ENCODE measurements at places on chromosomes 2 and 18. TPM values are rescaled to one million over a fixed set of nuclear protein-coding genes. Genes with fewer than 3 reads are reported as not detected.

DNA sequence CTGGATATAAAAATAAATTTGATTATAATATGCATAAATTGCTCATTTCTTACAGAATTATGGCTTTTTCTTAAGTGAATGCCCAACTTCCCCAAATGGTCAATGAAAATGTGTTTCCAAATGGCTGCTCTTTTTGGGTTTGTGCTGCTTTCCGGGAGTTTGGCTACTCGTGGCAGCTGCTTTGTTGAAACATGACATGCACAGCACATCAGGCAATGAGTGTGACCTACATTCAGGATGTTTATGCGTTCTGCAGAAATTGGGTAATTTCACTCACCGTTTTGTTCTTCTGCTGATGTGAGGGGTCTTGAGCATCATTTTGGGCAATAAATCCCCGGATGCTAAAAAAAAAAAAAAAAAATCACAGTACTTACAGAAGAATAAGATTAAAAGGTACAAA, 825.0 kb upstream of the KLHL29 start:
- DNase-seq = no peak

- peak; percentile 59 for DNase-seq
Measured at GRCh38 chr18:3454365-3455089, 4.6 kb downstream of the TGIF1 start.

PELI1 gene
- polyA plus RNA-seq = 23.8 TPM

- no peak for DNase-seq
Measured at GRCh38 chr18:70310560-70311320, 21.9 kb downstream of the SOCS6 start.

IL1RL2 gene
- not detected for polyA plus RNA-seq

DNA sequence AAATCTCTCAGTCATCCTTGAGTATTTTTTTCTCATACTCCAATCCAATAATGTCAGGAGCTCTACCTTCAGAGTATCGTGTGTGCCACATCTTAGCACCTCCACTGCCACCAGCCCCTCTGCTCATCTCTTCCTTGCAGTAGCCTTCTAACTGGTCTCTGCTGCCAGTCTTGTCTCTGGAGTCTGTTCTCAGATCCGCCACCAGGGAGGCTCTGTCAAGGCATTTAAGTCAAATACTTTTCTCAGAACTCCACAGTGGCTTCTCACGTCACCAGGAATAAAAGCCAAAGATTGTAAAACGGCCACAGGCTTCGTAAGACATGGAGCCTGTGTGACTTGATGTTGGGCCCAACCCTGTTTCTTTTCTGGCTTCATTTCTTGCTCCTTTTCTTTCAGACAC, 7.1 kb downstream of the UNC50 start:
- no peak for DNase-seq

HMSD gene
- not detected for polyA plus RNA-seq

DNA sequence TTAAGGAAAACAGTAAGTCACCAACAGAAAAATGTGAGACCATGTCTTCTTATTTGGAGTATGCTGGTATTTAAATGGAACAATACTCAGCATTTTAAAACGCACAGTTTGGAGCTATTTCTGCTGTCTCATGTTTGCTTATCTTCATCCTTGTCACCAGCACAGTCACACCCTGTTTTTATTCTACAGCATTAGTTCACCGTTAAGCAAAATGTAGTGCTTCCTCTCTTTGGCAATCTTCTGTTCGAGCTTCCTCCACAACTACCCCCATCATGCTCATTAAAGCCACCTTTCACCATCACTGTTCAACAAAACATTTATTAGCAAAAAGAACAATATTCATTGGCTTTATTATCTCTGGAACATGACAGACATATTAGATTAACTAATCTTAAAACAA, 64.0 kb downstream of the SLC40A1 start:
- no peak for DNase-seq

DNA sequence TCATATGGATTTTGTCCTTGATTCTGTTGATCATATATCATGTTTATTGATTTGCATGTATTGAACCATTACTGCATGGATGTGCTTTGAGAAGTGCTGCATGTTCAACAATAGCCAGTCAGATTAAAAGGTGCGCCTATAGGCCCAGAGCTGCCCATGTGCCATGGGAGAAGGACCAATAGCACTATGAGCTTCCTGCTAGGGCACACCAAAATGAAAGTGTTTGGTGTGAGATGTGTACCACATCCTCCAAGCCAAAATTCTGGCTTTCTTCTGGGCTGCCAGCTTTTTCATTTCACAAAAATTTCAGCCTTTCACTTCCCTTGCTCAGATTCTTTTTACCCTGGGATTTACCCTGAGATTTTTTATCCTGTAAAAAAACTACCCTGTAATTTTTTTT, 34.8 kb upstream of the MMADHC start:
- DNase-seq = no peak

DNA sequence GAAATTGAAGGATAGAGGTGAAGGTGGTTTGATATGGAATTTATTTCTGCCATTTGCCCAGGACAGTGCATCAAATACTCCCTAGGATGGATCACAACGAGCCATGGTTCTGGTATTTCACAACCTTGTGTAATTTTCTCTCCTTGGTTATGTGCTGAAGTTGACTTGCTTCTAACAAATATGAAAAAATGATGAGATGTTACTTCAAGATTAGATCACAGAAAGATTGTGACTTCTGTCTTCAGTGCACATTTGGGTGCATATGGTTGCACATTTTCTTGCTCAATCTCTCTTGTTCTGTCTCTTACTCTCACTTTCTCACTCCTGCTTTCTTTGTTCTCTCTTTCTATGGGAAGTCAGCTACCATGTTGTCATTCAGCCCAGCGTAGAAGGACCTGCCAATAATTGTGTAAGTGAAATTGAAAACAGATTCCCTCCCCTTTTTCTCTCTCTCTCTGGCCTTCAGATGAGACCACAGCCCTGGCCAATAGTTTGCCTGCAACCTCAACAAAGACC, 104.6 kb upstream of the RMDN2 start:
- no peak for DNase-seq

- DNase-seq = no peak
Measured at GRCh38 chr2:72147303-72147971, at the start of gene CYP26B1. TSS of gene CYP26B1 (minus strand) at chr2:72147862. CDS start at chr2:72147834, 28 bp downstream.

GRCh38 chr2:44705876-44706480, 235.5 kb upstream of the SIX3 start:
- no peak for DNase-seq

ACKR3 gene
- polyA plus RNA-seq = 3.4 TPM

C2orf74 gene
- 26.0 TPM for polyA plus RNA-seq

SNTG2 gene
- 9.2 TPM for polyA plus RNA-seq

- no peak for DNase-seq
Measured at GRCh38 chr2:101609433-101609832, 88.1 kb upstream of the MAP4K4 start.

KCNG2 gene
- not detected for polyA plus RNA-seq

GRCh38 chr2:60337142-60337497, 216.3 kb downstream of the BCL11A start:
- peak; percentile 49 for DNase-seq

- no peak for DNase-seq
Measured at GRCh38 chr18:63974991-63975390, 5.1 kb downstream of the SERPINB8 start.

- no peak for DNase-seq
Measured at GRCh38 chr2:1350111-1350510, 63.2 kb upstream of the TPO start.

GRCh38 chr2:231228974-231229529, 30.6 kb downstream of the ARMC9 start:
- DNase-seq = no peak

DNA sequence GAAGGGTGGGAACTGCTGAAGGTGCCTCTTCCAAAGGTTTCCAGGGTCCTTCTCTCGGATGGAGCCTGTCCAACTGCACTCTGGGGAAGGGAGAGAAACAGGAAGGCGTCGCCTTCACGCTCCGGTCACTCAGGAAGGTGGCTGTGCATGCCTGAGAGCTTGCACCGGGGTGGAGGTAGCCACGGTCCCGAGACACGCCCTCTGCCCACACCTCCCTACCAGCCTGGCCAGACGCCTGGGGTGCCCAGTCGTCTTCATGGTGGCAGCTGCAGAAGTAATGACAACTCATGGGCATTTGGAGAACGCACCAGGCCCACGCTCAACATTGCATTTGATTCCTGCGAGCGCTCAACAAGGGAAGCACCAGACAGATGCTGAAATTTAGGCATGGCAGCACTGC, 59.9 kb downstream of the ADNP2 start:
- no peak for DNase-seq

GRCh38 chr2:210399440-210400041, 77.0 kb downstream of the LANCL1 start:
- no peak for DNase-seq

DNA sequence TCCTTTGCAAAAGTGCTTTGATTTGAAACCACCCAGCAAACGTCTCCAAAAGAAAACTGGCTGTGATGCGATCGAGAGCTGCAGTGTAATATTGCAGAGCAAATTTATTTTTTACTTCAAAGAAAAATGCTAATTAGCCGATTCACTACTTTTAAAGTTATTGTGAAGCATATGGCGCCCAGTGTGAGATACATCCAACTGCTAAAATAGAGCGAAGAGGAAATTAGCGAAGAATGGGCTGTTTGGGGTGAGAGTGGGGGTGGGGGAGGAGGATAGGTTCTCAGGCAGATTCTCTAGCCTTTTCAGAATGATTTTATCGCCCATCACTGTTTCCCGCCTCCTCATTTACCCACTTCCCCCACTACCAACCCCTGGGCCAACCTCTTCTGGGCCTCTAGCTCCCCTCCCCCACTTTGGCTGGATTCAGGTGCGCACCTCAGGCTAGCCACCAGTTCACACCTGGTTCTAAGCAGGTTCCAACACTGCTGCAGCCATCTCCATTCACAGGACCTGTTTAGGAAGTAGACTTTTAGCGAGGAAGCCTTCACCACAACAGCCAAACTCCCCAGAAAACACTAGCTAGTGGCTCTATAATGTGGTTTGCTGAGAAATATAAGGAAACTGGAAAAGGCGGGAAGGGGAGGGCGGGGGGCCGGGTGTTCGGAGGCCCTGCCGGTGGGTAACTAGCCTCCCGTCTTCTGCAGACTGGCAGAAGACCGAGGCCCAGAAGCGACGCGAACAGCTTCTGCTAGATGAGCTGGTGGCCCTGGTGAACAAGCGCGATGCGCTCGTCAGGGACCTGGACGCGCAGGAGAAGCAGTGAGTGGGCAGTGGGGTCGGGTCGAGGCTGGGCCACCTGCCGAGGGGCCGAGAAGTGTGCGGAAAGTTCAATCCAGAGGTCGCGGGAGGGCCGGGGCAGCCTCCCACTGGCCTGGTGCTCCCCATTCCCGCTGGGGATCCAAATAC, 6.0 kb upstream of the OTX1 start:
- no peak for DNase-seq

LINC00305 gene
- not detected for polyA plus RNA-seq

THSD7B gene
- polyA plus RNA-seq = not detected

GRCh38 chr2:26924731-26925099, 45.7 kb upstream of the MAPRE3 start:
- DNase-seq = no peak

DNA sequence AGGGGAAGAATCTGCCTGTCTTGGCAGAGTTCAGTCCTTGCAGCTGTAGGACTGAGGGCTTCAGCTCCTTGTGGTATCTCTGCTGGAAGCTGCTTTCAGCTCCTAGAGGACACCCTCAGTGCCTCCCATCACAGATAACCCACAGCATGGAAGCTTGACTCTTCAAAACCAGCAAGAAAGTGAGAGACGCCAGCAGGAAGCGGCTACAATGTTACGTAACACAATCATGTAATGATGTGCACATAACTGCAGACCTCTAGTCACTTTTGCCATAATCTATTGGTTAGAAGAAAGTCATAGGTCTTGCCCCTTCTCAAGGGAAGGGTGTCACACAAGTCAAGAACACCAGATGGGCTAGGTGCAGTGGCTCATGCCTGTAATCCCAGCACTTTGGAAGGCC, 69.1 kb upstream of the AFF3 start:
- DNase-seq = no peak

DNA sequence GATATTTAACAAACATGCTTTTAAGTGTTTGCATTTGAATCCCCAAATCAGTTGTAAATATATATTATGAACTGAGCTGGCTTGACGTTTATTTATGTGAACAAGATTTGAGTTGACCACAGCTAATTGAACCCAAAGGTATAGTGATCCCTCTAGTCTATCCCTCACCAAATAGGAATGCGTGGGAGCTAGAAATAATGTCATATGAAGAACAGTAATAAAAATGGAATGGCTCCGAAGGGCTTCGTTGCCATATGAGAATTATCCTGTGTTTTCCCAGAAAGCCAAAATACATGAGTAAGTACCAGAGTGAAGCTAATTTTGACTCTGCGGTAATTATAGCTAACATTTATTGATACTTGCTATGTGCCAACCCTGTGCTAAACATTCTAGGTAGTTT, 142.7 kb downstream of the ADCYAP1 start:
- no peak for DNase-seq

- no peak for DNase-seq
Measured at GRCh38 chr2:75320898-75321598, 121.7 kb upstream of the TACR1 start.

ATP6V1C2 gene
- polyA plus RNA-seq = 0.50 TPM

GRCh38 chr2:100891906-100892642, 72.1 kb downstream of the NPAS2 start:
- DNase-seq = no peak

ASB18 gene
- polyA plus RNA-seq = not detected

DNA sequence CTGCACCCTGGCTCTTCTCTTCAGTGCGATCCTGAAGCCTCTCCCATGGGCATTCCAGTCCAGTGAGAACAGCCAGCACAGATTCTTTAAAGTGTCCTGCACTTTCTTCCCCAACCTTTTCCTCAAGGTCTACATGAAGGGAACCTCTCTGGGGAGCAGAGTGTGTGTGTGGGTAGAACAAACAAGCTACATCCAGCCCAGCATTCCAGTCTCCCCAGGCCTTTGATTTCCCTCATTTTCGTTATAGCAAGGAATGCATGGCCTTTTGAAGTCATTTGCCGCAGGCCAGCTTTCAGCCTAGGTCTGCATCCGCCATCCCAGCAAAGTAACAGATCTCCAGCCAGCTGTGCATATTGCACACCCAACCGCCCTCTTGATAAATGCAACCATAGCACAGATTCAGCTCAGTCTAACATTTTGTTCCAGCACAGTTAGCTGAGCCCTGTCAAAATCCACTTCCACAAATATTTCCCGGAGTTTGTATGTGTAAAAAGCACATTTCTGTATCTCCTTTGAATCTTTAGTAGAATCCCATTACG, 44.6 kb downstream of the CD8B2 start:
- DNase-seq = no peak

Measured in naive B cell (primary cell).